ENCODE measurements at places on chromosomes 4 and X. TPM values are rescaled to one million over a fixed set of nuclear protein-coding genes. Genes with fewer than 3 reads are reported as not detected.

TDO2 gene
- not detected for total RNA-seq

- no peak for DNase-seq
Observed at GRCh38 chrX:150446151-150446550, 83.0 kb downstream of the MAMLD1 start.

DNA sequence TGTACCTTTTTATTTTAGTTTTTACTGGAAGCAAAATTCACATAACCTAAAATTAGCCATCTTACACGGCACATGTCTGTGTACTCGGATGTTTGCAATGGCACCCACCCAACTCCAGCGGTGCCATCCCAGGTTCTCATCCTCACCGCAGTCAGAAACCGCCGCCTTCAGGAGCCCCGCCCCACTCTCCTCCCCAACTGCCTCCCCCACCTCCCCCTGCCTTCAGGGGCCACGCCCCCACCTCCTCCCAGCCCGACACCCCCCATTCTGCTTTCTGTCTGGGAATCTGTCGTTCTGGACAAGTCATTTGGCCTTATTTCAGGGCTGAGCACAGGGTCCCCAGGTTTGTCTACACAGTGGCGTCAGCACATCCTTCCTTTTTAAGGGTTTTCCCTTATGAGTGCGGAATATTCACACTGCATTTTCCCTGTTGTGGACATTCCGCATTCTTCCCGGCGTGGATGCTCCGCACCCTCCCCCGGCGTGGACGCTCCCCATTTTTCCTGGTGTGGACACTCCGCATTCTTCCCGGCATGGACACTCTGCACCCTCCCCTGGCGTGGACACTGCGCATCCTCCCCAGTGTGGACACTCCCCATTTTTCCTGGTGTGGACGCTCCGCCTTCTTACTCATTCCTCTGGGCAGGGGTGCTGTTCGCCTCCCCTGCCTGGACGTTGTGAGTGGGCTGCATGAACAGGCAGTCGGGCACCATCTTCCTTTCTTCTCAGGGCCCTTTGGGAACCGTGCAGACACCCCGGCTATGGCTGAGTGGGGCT lies 135.4 kb upstream of the NKX1-1 start:
- no peak for DNase-seq

GRCh38 chrX:155995321-155995875 lies 2.1 kb upstream of the IL9R start:
- no peak for DNase-seq

- DNase-seq: peak; percentile 12
Observed at GRCh38 chr4:122700178-122700725, 32.3 kb upstream of the BBS12 start.

DNA sequence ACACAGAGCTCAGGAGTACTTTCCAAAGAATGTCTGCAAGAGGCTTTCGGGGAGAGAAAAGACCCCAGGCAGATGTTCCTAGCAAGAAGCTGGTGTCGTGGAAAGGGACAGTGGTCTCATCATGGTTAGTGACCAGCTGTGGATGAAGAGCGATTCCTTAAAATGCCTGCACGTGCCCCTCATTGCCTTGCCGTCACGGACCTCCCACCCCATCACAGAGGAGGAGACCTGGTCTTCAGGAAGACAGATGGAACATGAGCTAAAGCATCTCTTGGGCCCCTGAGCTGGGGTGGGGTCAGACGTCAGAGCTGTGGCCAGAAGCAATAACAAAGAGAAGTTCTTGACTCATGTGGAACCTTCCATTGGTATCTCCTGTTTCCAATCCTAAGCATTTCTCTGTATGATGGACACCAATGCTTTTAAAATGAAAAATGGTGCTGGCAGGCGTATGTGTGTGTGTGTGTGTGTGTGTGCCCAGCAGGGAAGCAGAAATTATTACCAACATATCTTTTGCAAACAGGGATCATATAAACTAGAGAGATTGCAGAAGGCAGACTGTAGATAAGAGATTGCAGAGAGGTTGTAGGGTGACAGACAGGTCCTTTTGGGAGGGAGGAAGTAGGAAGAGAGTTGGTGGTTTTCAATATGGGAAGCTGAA lies 25.2 kb upstream of the ASMTL start:
- no peak for DNase-seq

DNA sequence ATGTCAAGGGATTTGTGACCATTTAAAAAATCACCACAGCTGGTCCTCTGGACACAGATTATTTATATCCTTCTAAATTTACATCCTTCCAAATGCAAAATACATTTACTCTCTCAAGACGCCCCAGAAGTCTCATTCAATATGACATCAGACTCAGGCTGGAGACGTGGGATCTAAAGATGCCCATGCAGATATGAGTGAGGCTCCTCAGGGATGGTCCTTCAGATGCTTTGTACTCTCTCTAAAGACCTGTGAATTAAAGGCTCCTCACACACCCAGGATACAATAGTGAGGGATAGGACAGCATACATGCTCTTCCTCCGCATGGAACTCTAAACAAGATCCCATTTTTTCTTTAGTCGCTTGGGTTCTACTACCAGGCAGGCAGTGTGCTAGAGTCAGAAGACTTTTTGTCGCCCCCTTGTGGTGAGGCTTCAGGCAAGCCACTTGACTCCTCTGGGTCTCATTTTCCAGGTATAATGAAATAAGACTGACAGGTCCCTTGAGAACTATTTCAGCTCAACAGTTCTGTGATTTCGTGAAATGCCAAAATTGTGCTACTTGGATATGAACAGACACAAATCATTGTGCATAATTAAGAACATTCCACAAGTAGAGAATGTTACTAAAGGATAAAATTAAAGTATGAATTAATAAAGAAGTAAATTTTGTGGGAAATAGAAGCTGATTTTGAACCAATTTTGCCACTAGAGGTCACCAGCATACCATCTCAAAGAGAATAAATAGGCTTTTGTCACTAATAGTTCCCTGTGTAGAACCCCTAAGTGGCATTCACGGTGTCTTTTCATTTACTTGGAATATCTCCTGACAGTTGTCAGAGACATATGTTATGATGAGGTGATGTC lies 13.7 kb upstream of the SCOC start:
- peak; percentile 78 for DNase-seq

- DNase-seq: no peak
Observed at GRCh38 chrX:114267142-114267541, 316.7 kb upstream of the HTR2C start.

DIPK2B gene
- total RNA-seq: not detected

DNA sequence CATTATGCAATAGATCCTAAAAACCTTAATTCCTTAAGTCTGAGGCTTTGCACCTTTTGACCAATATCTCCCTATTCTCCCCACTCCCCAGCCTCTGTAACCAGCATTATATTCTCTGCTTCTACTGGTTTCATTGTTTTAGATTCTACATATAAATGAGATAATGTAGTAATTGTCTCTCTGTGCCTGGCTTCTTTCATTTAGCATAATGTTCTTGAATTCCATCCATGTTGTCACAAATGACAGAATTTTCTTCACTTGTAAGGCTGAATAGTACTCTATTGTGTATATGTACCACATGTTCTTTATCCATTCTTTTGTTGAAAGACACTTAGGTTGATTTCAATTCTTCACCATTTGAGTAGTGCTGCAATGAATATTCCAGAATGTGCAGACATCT lies 66.0 kb downstream of the MAGEC1 start:
- DNase-seq: no peak

TRIML2 gene
- total RNA-seq: not detected

FLNA gene
- 119 TPM for total RNA-seq

NR0B1 gene
- total RNA-seq: not detected

RS1 gene
- total RNA-seq: not detected

DNA sequence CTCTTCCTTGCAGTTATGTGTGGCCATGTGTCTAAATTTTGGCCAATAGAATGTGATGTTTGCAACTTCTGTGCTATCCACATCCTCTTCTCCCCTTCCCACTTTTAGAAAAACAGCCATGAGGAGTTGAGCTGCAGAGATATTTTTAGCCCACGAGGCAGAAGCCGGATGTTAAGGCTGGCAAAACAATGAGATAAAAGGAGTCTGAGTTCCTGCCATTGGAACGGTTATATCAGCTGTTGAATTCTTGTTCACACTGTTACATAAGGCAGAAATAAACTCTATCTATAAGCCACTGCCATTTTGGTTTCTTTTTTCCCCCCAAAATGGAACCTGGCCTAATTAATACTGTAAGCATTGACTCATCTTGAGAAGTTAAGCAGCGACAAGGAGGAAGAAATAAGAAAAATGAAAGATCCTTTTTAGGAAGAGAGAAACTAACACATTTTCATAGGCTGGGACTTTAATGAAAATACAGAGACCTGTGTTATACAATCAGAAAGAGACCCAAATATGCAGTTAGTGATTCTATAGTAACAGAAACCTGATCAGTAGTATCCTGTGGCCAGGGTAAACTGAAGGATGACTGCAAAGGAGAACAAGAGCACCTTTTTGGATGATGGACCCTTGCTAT lies 200.5 kb downstream of the INPP4B start:
- DNase-seq: no peak

GRCh38 chrX:28969126-28969525 lies 381.9 kb downstream of the IL1RAPL1 start:
- DNase-seq: no peak

DNA sequence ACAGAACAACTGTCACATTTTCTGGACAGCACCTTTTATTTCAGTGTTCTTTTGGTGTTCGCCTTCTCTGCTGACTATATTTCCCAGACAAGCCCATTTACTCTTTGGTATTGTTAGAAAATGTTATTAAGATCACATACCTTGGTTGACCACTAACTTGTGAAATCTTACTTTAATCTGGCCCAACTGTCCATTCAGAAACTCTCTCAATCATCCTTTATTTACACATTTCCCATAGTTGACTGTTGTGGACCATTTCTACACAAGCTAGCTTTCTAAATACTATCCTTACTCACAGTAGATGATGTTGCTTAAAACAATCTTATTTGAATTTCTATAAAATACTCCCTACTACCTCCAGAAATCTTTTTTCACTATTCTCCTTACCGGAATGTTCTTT lies 64.7 kb downstream of the QRFPR start:
- DNase-seq: no peak

WDFY3 gene
- total RNA-seq: 30.8 TPM

GRCh38 chrX:129690435-129690834 lies 35.7 kb upstream of the APLN start:
- DNase-seq: no peak

GRCh38 chrX:28590396-28590795 lies 3.1 kb downstream of the IL1RAPL1 start:
- DNase-seq: no peak

GRCh38 chr4:72567821-72568675 lies 973 bp downstream of the ADAMTS3 start:
- DNase-seq: peak; percentile 3
